ENCODE measurements at places on chromosomes 5 and 9.

DNA sequence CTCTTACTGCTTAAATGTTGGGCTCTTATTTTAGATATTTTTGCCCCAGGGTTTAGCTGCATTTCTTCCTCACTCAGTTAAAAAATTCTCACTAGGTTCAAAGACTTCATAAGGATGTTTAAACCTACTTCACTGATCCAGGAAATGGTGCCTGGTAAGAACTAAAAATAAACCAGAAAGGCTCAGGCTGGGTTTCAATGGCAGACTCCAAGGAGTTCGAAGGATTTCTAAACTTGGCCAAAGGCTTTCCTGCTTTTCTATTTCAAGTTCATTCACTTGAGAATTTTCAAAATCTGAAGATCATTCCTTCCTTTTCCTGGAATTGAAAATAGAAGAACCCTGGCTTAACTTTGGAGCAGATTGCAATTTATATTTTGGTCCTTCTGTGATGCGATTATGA, 193.0 kb upstream of the MAP1B start:
- no peak overlapping the region for H3K27ac ChIP-seq
- peaks cover 5% of the 10 kb centered on the region for H3K27me3 ChIP-seq
- no peak overlapping the region for H3K4me3 ChIP-seq
- no peak for DNase-seq
- H3K4me1 ChIP-seq = no peaks in the 10 kb centered on the region

DNA sequence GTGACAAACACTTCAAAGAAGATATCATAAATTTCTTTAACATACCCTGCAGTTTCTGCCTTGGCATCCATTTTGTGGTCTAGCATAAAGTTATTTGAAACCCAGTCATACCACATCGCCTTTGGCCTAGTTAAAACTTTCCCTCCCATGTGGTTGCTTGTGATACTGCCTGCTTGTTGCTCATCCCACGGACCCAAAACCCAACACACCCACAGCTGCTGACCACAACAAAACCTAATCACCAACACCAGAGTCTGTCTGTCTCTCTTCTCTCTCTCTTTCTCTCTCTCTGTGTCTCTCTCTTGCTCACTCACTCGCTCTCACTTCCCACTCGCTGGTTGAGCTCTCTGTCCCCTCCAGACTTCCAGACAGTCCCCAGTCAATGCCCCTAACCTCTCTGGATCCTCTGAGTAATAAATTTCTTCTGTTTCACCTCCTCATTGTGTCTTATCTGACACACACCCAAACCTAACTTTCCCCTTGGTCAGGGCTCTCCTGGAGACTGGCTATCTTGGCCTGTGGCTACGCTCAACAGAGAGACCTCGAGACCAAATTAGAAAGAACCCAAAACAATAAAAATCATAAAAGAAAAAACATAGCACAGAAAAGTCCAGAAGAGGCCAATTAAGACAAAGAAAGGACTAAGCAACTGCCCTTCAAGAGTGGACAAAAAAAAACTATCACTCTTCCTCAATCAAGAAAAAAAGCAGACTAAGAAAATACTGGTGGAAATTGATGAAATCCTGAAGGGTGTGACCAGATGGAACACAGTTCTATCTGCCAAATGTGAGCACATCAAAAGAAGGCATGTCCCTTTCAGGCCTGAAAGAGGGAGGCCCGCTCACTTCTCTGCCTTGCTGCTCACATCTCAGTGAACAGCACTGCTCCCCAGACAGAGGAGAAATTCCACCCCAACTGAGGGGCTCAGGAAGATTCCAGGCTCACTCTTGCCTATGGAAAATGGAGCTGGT, 41.5 kb downstream of the TTLL11 start:
- no peak for DNase-seq
- H3K36me3 ChIP-seq = peaks cover 14% of the 10 kb centered on the region
- peaks cover 20% of the 10 kb centered on the region for H3K4me1 ChIP-seq
- no peak overlapping the region for H3K27ac ChIP-seq
- H3K27me3 ChIP-seq = no peaks in the 10 kb centered on the region

DNA sequence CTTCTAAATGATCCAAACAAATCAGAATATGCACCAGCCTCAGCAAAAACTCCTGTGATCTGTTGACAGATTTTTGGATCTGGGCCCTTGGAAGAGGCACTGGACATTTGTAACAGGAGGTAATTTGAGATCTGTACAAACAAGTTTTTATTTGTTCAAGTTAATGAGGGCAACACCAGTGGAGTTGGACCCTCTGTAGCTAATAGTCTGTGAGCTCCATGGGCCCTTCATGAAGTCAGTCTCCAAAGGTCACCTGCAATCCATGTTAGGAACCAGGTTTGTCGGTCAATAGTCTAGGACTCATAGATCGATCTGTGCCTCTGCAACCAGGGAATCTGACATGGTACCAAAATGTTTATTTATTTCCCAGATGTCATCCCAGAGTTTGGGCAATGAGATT, 40.9 kb downstream of the PAM start:
- H3K4me3 ChIP-seq = no peak overlapping the region
- no peak overlapping the region for H3K27ac ChIP-seq
- H3K27me3 ChIP-seq = no peaks in the 10 kb centered on the region
- DNase-seq = no peak

GRCh38 chr9:90546200-90546599, 96.4 kb downstream of the DIRAS2 start:
- H3K36me3 ChIP-seq = no peaks in the 10 kb centered on the region
- H3K27ac ChIP-seq = no peak overlapping the region
- H3K27me3 ChIP-seq = peaks cover 9% of the 10 kb centered on the region
- no peak for DNase-seq
- H3K4me1 ChIP-seq = no peaks in the 10 kb centered on the region

Measured in naive thymus-derived CD8-positive, alpha-beta T cell (primary cell).